ENCODE measurements at places on chromosomes 16 and 17. TPM values are rescaled to one million over a fixed set of nuclear protein-coding genes. Genes with fewer than 3 reads are reported as not detected.
A peak's percentile ranks its signal among the peaks of the same experiment; 100 is the strongest.

Gene ZFP3
- 11.4 TPM for total RNA-seq

Gene SMIM5
- not detected for total RNA-seq

Gene TP53TG3B
- total RNA-seq, result not detected

Gene KCNH6
- total RNA-seq, result not detected

GRCh38 chr16:89710709-89711564, 9.4 kb upstream of the SPATA2L start:
- DNase-seq, result no peak

GRCh38 chr16:1152651-1153259, at the start of gene CACNA1H:
TSS of gene CACNA1H (plus strand) at chr16:1153106. CDS start at chr16:1153738, 632 bp downstream.
- no peak for DNase-seq

DNA sequence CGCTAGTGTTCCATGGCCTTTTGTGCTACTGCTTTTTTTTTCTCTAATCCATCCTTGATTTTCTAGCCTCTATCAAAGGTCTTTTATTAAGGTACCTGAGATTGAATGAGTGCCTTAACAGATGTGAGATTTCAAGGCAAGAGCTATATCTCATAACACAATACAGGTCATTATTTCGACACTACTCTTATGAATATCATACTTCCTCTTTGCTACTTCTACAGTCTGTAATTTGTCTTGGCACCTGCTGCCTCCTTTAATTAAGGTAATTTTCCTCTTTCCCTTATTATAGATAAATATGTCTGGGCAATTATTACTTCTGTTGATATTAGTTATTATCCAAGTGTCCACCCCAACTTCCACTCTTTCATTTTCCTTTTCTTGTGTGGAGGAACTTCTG, 5.3 kb downstream of the KRT28 start:
- DNase-seq, result no peak

DNA sequence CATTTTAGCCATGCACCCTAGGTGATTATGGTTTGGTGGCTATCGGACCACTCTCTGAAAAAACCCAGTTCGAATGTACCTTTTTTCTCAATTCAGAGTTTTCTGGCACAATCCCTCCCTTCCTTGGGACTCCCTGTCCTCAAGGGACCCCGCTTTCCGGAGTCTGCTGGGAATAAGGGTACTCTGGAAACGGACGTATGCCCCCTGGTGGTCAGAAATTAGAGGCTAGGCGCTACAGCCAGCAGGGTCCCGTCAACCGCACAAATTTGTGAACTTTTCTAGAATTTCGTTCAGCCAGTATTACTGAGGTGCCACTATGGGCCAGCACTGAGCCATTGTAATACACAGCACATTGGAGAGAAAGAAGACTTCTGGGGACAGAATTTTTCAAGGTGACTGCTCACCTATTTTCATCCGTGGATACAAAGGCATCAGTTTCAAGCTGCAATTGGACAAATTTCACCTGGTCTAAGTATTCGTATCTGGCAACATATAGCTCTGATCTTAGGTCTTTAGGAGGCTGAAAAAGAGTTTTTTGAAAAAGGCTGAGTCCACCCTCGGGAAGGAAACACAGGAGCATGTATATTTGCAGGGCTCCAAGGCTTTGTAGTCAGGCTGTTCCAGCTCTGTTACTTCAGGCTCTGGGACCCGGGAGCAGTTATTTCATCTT, 27.1 kb upstream of the CRYBA1 start:
- peak; percentile 26 for DNase-seq

DNA sequence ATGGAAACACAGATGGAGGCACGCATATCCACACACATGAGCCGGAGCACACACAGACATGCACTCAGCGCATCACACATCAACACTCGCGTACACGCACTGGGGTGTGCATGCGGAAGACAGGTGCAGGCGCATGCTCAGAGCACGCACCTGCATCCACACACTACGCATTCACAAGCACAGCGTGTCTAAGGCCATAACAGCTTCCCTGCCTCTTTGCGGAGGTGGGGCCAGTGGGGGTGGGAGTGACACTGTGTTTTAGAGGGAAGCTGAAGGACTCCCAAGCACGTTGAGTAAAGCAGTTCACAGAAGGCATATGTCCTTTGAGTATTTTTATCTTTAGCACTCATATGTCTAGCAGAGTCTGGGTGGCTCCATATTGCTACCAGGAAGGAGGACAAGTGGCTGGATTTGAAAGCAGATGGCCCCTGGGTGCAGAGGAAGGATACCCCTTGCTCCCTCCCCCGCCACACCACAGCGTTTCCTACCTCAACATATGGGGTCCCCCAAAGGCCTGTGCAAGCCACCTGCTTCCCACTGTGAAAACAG, 68.6 kb upstream of the TOB1 start:
- DNase-seq, result no peak

DNA sequence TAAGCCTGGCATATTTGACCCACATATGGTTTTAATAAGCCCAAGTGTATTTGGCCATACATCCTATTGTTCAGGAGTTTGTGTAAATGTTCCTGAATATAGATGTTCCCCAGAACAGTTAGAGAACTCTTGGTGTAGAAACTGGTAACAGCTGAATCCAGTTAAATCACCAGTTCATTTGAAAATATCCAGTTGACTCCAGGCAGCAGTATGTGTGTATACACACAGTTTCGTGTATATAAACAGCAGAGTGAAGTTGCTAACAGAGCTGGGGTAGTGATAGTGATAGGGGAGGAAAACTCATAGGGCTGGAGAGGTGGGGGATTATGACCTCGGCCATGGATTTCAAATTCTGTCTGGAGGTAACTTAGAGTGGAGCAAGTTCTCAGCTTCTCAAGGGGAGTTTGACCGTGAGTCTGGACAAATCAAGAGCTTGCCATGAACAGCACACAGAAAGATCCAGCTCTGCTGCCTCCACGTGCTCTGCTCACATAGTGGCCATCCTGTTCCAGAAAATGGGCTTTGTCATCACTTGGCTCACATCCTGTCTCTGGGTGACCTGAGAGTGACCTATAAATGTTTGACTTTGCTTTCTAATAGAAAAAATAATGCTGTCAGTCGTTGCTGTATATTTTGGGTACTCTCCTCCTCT, 30.6 kb upstream of the MMD start:
- peak; percentile 38 for DNase-seq

DNA sequence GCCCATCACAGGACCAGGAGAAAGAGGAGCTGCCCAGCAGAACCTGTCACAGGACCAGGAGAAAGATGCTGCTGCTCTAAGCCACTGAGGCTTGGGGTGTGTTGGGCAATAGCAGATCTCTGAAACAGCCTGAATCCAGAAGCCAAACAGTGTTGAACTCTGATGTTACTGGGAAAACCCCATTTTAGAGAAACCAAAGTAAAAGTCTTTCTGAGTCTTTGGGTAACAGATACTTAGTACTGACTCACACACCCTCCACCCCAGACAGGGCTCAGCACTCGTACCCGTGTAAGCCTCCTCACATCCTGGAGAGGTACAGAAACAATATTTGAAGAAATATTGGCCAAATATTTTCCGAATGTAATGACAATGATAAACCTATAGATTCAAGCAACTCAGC, 82.8 kb upstream of the GNG13 start:
- no peak for DNase-seq
